ENCODE measurements at places on chromosomes 12 and 14.

- no peak for DNase-seq
Measured at GRCh38 chr12:131552492-131552863, 158.4 kb upstream of the SFSWAP start.

DNA sequence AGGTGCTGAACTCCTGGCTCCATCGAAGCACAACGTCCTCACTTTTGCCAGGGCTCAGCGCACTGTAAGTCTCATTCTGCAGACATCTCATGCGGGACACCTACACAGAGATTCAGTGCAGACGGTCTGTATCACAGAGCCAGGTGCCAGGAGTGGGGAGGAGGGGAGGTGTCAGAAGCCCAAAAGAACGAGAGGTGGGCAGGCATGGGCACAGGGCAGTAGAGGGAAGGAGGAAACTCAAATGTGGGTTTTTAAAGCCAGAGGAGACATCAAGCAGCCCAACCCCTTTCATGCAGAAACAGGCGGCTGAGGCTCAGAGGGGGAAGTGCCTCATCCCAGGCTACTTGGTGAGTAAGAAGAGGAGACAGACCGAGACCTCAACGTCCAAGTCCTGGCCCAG is 2.5 kb upstream of the LPAR5 start:
- DNase-seq: no peak

DNA sequence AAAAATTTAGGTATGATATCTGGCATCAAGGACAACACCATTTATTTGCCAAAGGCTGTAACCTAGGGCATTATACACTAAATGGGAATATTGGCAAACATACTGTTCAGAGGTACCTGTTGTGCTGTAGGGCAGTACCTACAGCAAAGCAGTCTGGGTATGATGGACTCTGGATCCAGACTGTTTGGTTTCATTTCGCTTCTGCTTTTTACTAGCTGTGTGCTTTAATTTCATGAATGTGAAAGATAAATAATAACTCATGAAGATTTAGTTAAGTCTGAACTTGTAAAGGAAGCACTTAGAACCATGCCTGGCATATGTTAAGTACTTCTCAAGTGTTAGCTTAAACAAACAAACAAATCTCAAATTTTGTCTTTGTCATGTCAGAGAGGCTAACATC is 17.7 kb upstream of the SLC38A2 start:
- no peak for DNase-seq

- no peak for DNase-seq
Measured at GRCh38 chr12:77060136-77060882, 5.1 kb downstream of the E2F7 start.

GRCh38 chr12:70317781-70318180 is 48.3 kb upstream of the KCNMB4 start:
- no peak for DNase-seq

DNA sequence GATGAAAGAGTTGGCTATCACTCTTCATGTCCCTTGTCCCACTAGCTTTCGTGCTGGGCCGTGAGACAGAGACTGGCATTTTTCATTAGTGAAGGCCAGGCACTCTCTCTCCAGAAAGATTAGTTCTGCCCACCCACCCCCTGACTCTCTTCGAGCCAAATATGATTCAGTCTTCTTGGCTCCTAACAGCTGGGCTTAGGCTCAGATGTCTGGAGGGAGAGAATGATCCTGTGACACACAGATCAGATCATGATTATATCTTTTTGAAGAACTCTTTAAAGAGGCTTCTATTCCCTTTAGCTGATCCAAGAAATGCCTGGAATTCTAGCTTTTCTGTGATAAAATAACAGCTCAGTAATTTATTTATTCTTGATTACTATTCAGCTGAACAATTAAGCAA is 5.2 kb upstream of the GNG2 start:
- DNase-seq: no peak

Data from neural progenitor cell (in vitro differentiated cells).